ENCODE measurements at places on chromosomes 7 and 10.

DNA sequence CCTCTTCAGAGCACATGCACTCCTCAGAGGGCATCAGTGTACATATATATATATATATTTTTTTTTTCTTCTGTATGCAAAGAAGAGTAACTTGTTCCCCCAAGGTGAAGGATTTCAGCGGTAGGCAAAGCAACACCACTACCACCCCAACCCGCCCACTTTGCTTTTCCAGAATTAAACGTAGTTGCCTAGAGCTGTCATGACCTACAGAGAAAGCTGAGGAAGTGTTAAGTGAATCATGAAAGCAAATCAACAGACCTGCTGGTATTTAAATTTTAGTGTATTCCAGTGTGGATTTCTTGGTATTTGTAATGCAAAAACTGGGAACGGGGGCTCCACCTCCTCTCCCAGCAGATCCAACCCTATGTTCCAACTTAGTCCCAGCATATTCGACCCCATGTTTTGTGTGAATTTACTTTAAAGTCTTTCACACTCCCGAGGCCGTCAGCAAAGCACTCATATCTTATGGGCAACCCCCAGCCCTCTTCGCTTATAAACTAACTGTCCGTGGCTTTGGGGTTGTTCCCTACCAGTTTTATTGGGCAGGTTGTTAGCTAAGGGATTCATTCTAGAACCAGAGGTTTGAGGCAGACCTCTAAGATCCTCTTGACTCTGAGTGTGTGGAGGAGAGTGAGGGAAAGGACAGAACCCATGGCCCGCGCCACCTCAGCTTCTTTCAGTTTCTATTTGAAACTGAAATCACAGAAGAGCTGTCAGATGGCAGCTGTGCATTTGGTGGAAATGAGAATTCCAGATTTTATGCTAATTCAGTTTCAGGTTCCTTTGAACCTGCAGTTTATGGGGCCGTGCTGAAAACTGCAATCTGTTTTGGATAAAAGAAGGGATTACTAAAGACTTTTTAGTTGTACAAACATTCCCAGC lies 450.2 kb upstream of the GALNT17 start:
- DNase-seq: no peak

- DNase-seq: no peak
These were observed 3.9 kb downstream of the CASD1 start for GRCh38 chr7:94513565-94513860.

DNA sequence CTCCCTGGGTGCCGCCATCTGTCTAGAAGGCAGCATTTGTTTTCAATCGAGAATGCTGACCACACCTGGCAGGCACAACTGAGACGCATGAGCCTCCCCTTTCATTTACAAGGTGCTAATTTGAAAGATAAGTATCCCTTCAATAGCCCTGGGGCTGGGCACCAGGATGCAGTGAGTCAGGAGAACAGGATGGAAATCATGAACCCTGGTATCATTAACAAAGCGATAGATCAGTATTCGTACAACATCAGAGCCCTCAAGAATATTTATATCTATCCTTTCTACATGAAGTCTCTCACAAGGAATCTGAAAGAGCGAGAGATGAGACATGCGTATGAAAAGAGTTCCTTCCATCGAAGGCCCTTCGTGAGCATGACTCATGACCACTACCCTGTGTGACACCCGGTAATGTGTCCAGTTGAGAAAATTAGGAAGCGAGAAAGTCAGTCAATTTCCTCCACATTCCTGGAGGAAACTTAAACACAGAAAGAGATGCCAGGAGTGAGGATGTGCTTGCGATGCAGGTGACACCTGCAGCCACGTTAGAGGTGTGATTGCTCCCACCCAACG lies 123.1 kb upstream of the PITRM1 start:
- no peak for DNase-seq

GRCh38 chr7:4272141-4272540 lies 410.0 kb upstream of the FOXK1 start:
- no peak for DNase-seq

- DNase-seq: no peak
These were observed 217.1 kb upstream of the FRMD4A start for GRCh38 chr10:14547816-14548215.

- DNase-seq: no peak
These were observed 321.8 kb downstream of the ZNF248 start for GRCh38 chr10:37535459-37536246.

GRCh38 chr10:12703813-12704212 lies 297.7 kb downstream of the CCDC3 start:
- DNase-seq: no peak

- DNase-seq: no peak
These were observed 18.6 kb upstream of the GATA3 start for GRCh38 chr10:8035641-8036470.

- no peak for DNase-seq
These were observed 101.2 kb upstream of the EFCAB10 start for GRCh38 chr7:105682341-105683060.

- DNase-seq: no peak
These were observed 10.1 kb upstream of the LAT2 start for GRCh38 chr7:74199551-74200355.

DNA sequence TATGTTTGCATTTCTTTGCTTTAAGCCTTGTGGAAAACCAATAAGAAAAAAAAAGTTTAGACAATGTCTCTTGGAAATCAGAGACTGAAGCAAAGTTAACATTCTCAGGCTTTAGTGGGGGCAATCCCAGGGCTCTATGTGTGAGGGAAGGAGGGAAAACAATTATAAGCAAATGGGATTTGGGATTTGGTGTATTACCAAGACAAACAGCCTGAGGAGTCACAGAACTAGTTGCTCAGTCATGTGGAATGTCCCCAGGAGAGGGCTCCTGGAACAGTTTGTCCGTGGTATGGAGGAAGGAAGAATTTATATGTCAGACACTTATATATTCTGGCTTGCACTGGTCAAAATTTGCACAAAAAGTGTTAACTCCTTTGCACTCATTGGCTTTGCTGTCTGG lies 562.9 kb upstream of the TPK1 start:
- DNase-seq: no peak

DNA sequence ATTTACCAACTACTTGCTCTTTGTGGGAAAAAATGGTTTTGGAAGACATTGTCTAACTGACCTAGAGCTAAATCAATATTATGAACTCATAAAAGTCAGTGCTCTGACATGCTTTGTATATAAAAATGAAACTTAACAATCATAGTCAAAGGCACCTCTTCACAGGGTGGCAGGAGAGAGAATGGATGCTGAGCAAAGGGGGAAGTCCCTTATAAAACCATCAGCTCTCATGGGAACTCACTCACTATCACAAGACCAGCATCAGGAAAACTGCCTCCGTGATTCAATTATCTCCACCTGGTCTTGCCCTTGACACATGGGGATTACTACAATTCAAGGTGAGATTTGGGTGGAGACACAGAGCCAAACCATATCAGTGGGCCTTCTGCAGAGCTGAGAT lies 417.6 kb upstream of the AUTS2 start:
- DNase-seq: no peak

GRCh38 chr7:136163340-136163801 lies 186.2 kb upstream of the MTPN start:
- DNase-seq: no peak

- no peak for DNase-seq
These were observed 167.0 kb upstream of the CDK1 start for GRCh38 chr10:60611291-60611747.

- DNase-seq: no peak
These were observed 13.3 kb upstream of the ACSL5 start for GRCh38 chr10:112360308-112361270.

- no peak for DNase-seq
These were observed 2.7 kb upstream of the FAM170B start for GRCh38 chr10:49136525-49136924.

GRCh38 chr10:33537066-33537465 lies 202.6 kb upstream of the NRP1 start:
- no peak for DNase-seq

GRCh38 chr7:95004618-95005247 lies 97.3 kb downstream of the PPP1R9A start:
- DNase-seq: no peak
